Stimulated activated CD8-positive, alpha-beta memory T cell treated with anti-CD3 and anti-CD28 coated beads, Interleukin-15, amount 100 ng/mL, for 24 hours (primary cell): ENCODE measurements at places on chromosomes 2 and 18.

- DNase-seq = no peak
Measured at GRCh38 chr2:189171956-189172609, 7.5 kb downstream of the COL5A2 start.

DNA sequence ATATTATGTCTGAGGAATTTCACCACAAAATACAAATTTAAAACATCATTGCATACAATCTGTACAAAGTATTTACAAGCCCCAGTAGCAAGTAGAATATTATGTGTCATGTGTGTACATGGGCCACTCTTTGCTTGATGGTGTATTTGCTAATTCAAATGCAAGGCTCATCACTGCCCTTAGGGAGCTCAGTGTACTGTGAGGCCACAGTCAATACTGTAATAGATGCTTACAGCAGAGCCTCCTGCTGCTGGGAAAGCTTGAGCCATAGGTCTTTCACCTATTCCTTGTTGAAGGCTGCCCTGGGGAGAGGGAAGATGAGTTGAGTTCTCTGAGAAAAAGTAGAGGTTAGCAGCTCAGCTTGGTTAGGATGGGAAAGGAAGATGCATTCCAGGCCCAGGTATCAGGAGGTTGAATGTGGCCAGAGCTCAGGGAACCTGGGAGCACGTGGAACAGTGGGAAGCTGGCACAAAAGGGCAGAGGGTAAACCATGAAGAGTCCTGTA lies 189.6 kb downstream of the LRP1B start:
- no peak for DNase-seq

GRCh38 chr2:235608200-235608887 lies 114.5 kb downstream of the AGAP1 start:
- no peak for DNase-seq

GRCh38 chr2:69010437-69011194 lies 2.4 kb upstream of the ANTXR1 start:
- no peak for DNase-seq

DNA sequence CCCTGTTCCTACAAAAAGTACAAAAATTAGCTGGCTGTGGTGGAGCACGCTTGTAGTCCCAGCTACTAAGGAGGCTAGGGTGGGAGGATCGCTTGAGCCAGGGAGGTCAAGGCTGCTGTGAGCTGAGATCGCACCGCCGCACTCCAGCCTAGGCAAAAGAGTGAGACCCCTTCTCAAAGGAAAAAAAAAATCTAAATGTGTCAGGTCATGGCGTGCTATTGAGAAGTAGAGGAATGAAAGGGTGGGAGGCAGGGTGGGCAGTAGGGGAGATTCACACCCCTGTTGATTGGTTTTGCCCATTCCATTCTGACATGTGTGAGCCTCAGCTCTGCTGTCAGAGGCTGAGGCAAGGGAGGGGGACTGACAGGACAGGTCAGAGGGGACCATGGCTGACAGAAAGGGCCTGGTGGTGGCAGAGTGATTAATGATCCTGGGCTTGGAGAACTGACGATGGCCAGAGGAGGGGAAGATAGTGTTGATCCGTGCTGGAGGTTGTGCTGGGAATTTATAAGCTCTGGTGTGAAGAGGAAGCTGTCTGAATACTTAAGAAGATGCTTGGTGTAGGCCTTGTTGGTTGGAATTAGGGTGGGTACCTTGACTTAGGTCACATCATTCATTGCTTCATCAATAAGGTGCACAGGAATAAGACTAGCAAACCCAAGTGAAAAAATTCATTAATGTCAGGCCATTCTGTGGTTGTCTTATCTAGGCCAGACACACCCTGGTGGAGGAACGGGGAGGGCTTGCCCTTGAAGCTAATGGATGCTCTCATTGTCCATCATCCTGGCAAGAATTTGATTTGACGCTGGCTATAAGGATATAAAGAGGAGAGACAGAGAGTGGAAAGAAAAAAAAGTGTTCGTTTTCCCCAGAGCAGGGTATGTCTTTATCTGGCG lies 19.1 kb upstream of the SMARCAL1 start:
- no peak for DNase-seq

- DNase-seq = no peak
Measured at GRCh38 chr2:230942920-230943896, 18.2 kb upstream of the GPR55 start.

DNA sequence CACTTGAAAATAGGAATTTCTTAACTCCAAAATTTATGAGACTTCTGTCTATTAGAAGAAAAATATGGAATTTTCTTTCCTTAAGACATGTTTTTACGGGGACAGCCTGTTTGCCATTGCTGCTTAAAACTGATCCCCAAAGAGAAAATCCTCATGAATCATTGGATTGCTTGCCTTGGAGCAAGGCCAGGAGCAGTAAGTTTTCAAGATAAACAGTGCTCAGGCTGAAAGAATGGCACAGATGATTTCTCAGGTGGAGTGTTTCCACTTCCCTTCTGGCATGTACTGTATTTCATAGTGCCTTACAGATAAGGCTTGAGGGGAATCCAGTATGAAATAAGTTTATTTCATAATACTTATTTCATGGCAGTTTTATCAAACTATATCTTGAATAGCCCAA lies 74.3 kb upstream of the MMADHC start:
- no peak for DNase-seq

DNA sequence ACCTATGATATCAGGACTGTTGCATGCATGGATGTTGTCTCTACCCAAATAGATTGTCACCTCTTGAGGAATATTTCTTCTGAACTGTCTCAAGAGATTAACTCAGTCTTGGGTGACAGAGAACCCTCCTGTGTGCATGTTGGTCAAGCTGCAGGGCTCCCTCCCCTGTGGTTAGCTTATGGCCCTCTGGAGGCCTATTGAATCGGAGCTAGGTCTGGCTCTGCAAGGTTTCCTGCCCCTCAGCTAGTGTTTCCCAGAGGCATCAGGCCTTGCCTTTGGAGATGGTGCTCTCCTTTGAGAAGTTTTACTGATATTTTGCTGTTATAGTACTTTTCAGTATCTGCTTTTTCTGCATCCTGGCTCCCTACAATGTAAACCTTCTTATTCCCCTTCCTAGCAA lies 769.2 kb upstream of the FAM98A start:
- no peak for DNase-seq

DNA sequence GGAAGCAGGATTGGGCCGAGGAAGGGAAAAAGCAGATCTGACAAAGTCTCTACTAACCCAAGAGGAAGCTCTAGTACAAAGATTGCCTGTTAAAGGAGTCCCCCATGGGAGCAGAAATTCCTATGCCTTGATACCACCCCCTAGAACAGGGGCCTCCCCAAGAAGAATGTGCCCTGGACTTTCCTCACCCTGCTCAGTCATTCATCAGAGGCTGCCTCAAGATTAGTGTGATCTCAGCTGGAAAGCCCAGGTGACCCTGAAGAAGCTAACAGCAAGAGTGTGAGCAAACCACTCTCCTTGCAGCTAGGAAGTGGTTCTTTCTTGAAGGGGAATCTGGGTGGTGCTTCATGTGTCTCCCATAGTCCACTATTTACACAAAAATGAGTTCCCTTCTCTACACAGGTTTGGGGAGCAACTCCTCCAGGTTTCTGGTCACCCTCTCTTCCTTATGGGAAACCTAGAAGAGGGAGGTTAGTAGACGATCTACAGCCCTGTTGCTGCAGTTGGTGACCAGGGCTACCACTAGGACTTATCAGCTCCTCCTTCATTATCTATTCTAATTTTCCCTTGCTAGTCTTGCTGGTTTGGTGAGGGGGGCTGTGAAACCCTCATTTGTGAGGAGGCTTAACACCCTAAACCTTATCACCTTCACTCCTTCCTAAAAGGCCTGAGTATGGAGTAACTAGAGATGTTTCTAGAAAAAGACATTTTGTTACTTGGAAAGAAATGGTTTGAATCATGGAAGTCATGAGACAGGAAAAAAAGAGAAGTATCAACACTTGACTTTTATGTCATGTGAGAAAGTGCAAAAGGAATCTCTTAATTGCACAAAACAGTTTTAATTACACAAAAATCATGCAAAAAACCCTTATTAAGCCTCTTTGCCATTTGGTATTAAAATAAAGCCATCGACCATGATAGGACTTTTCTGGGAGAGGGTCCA lies 2.9 kb upstream of the WDR7 start:
- DNase-seq = no peak

DNA sequence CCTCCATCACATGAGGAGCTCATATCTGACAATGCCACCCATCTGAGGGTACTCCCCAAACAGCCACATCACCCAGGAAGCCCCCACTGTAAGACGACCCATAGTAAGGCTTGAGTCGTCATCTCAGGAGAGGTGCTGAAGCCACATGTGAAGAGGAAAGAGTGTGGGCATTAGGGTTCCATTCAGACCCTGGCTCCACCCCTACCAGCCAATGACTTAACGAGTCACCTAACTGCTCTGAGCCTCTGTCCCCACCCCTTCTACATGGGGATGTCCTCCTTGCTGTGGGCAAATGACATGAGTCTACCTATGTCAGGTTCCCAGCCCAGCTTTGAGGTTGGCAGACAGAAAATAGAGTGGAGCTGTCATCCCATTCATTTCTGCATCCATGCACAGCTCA lies 46.3 kb downstream of the C1QL2 start:
- no peak for DNase-seq

DNA sequence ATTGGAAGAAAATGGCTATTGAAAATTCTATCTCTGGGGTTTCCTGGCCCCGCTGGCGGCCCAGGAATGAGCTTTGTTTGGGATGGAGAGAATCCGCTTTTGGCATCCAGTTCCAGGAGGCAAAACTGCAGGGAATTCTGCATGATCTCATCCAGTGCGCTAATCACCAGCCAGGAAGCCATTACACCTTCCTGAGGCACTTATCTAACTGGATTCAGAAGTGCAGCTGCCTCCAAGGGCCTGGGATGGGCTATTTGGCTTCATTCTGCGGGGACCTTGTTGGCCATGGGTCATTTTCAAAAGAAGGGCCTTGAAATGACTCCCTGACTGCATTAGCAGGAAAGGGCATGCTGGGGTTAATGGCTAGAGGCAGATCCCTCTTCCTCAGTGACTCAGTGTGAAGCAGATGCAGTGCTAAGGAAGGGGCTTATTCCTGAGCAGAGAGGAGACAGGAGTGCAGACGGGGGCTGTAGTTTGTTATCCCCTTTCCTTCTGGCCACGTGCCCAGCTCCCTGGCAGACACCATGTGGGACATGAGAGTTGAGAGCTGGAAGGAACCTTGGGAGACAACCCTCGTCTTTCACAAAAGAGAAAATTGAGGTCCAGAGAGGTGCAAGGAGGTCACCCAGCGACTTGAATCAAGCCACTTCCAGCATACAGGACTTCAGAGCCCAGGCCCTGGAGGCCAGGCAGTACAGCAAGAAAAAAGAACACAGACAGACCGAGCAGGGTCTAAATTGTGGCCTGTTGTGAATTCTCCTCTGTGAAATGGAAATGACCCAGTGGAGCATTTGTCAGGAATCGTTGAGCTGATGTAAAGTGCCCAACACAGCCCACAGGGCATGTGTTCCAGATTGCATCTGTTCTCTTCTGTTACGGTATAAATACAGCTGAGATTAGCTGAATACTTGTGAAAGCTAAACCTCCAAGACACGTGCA lies 161.8 kb downstream of the PRKCE start:
- no peak for DNase-seq

- no peak for DNase-seq
Measured at GRCh38 chr2:233060980-233061590, 943 bp downstream of the INPP5D start.

DNA sequence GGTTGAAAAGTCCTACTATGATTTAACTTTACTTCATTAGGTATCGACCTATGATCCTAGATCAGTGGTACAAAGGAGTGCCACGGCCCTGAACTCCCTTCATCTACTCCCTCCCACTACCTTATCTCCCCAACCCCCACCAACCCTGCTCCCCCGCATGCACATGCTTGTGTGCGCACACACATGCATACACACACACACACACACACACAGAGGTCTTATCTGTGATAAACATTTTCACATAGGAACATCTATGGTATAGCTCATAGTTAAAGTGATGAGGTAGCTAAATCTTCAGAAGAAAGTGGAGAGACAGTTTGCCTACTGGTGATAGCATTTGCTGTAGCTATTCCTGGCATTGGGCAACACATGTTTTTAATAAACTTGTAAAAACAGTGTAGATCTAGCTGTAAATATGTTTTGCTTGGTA lies 471.3 kb downstream of the ZEB2 start:
- no peak for DNase-seq

GRCh38 chr2:124915567-124915966 lies 890.5 kb downstream of the CNTNAP5 start:
- DNase-seq = no peak

DNA sequence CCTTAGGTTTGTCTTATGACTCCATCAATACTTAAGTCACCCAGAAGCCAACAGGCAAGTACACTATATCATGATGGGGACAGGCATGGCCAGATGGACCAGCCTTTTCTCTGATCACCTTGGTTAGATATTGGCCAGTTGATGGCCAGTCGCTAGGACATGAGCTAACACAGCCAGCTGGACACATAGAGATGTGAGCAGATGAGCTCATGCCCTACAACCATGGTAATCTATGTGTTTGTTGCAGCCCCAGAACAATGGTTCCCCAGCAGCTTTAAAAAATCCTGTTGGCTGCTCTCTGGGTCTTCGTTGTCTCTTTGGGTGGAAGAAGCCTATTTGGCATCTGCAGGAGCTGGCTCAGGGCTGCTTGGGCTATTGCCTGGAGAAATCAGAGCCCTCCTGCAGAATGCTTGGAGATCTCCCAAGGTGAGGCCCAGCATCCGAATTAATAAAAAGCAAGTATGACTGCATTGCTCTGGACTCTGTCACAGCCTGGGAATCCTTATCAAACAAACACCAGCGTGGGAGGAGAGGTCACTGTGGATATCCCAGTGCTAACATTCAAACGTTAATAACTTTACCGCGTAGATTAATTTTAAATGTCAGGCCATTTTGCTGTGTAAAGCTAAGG lies 62.3 kb upstream of the KLHL29 start:
- no peak for DNase-seq

DNA sequence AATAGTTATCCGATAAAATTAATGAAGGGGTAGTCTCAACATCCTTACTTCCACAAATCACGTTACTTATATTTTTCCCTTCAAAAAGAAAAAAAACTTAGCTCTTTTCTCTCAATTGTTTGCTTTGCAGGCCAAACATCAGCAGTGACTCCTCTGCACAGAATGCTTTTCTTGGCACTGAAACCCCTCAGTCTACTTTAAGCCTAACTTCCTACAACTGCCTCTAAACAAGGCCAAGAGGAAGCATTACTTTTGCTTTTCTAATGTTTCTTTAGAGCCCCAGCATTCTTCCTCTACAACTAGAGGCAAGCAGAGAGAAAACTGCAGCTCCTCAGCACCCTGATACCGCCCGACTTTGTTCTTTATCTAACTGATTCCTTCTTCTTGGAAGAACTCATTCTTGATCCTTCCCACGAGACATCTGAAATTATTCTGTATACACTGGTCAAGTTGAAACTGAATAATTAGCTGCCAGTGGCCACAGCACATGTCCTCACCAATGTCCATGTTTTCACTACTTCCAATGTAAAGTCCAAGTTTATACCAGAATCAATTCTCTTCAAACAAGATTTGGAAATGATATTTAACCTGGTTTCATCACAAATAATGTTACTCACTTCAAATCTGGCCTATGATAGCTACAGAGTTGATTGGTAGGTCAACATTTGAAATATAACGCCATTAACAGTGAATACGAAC lies 55.3 kb downstream of the DTNB start:
- DNase-seq = no peak

GRCh38 chr18:40930211-40930882 lies 1024.7 kb upstream of the PIK3C3 start:
- no peak for DNase-seq

GRCh38 chr18:35983818-35984217 lies 11.3 kb downstream of the RMP24 start:
- no peak for DNase-seq
